OCI-M1 (cell line): ENCODE measurements at places on chromosomes 4 and X.

DNA sequence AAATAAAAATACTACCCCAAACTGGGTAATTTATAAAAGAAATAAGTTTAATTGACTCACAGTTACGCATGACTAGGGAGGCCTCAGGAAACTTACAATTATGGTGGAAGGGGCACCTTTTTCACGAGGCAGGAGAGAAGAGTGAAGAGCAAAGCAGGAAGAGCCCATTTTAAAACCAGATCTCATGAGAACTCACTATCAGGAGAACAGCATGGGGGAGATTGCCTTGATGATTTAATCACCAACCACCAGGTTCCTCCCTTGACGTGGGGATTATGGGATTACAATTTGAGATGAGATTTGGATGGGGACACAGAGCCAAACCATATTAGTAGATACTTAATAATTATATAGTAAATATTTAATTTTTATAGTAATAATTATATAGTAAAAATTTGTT is 10.1 kb downstream of the CISD2 start:
- no peak for DNase-seq

GRCh38 chr4:159227984-159228383 is 125.1 kb downstream of the RAPGEF2 start:
- no peak for DNase-seq

GRCh38 chr4:184099535-184099966 is 118.1 kb downstream of the ENPP6 start:
- DNase-seq, result no peak

- DNase-seq, result no peak
Observed at GRCh38 chr4:110540982-110541451, 65.1 kb downstream of the ENPEP start.

DNA sequence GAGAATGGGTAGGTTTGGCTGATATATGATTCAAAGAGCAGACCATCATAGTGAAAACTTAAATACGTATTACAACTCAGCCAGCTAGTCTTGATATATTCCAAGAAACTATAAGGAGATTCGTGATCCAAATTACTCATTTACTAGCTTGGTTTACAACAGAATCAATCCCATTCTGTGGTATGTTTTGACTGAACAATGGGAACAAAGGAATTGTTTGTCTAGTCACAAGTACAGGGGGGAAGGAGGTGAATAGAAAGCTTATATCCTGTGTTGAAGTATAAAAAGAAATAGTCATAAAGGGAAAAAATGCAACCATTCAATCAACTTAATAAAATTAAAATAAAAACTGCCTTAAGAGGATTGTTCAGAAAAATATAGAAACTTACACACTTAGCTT is 17.0 kb downstream of the C4orf54 start:
- DNase-seq, result no peak

- DNase-seq, result no peak
Observed at GRCh38 chr4:154047733-154048132, 258.9 kb upstream of the SFRP2 start.

DNA sequence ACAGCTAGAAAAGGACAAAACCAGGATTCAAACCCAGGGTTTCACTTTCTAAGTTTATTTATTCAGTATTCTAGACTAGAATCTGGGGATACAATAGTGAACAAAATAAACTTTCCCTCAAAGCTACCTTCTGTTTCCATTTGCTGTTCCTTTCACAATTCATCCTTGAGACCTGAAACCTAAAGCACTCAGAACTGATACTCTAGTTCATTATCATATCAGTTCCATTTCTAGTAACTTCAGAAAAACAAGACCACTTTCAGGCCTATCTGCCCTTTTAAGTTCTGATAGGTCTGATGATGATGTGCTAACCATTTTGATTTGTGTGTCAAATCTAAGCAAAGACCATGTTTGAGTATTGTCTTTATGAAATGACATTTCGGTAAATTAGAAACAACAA is 7.8 kb upstream of the XK start:
- peak; percentile 23 for DNase-seq

GRCh38 chrX:37378404-37378803 is 29.2 kb downstream of the PRRG1 start:
- no peak for DNase-seq

DNA sequence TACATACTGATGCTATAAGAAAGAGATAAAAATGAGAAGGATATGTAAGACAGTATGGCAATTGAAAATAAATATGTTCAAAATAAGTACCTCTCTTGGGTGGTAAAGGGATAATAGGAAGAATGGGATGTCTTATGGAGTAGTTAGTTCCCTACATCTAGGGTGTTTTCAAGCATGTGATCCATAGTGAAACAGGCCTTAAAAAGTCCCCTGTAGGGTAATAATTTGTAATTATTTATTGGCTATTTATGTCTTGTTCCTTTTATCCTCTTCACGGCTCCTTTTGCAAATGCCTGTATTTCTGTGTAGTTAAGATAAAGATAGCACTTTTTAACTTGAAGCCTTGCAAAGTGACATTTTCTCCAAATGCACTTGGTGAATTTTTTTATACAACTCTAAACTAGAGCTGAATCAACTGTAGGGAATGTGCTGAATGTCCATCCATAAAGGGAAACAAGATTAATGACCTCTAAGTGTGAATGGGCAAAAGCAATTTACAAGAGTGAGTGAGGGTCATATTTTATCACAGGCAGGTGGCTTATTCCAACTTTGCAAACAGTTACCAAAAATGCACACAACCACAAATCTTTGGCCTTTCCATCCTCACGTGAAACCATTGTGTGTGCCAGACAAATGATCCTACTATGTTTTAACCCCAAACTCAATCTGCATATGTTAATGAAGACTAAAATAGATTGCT is 299.0 kb downstream of the KCNIP4 start:
- no peak for DNase-seq

GRCh38 chrX:109831326-109831985 is 98.4 kb upstream of the ACSL4 start:
- DNase-seq, result no peak

GRCh38 chrX:4240541-4241194 is 527.2 kb upstream of the PRKX start:
- DNase-seq, result peak; percentile 80

- DNase-seq, result no peak
Observed at GRCh38 chr4:113809311-113809710, 47.8 kb upstream of the CAMK2D start.

DNA sequence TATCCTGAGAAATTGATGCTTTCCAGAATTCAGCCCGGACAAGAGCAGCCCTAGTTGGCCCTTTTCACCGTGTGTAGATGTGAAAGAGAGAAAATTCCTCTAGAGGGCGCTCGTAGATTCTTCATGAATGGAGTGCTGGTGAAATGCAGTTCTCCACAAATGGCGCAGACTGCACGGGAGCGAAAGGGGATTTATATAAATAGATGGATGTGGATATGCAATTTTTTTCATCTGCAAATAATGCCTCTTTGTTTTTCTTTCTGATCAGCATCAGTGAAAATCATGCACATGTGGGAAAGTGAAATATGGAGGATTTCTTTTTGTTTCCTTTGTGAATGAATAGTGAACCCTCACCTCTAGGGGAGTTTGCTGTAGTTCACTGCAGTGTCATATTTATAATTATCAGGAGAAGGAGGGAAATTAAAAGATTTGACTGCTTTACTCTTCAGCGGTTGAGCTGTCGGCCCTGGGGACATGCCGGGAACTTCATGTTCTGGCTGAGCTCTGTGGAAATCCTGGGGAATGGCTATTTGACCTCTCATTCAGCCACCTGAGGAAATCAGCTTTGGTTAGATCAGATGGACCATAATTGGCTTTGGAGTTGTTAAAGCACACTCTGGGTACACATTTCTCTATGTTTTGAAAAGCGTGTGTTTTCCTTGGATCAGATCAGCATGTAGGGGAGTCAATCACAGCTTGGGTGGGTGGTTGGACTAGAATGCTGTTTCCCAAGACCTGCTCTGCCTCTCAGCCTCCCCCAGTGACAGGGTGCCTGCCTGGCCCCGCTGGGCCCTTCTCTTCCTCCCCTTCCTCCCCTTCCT is 115.0 kb upstream of the SHISA3 start:
- peak; percentile 89 for DNase-seq

DNA sequence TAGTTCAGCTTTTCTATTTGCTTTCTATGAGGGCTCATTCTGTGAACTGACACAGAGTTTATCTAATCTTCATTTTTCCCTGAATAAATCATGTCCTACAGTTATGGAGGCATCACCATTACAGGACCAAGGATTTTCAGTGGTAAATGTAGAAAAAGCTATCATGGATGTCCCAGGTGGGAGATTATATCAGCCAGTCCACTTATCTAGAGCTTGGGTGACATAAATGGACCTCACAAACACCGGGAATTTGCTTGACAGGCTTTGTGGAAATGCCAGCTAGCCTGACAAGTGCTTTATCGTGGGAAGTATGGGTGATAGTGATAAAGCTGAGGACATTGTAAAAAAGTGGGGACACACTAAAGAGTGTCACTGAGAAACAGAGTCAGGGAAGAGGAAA is 1015.2 kb upstream of the SLIT2 start:
- no peak for DNase-seq

GRCh38 chrX:66408507-66408906 is 230.4 kb downstream of the EDA2R start:
- peak; percentile 60 for DNase-seq

- no peak for DNase-seq
Observed at GRCh38 chr4:143617994-143618679, 82.3 kb downstream of the FREM3 start.

- DNase-seq, result peak; percentile 82
Observed at GRCh38 chrX:71181558-71181909, 36.9 kb downstream of the NLGN3 start.

DNA sequence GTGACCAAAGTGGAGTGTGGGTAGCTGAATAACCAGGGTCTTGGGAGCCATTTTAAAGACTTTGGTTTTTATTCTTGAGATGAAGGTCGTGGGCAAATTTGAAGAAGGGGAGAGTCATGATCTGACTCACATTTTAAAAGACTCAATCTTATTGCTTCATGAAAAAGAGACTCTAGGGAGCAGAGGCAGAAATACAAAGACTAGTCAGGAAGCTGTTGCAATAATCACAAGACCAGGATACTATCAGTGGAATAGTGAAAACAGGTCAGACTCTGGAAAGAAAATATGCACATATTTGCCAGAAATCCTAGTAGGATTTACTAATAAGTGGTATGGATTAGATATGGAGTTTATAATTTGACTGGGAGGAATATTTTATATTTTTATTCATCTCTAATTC is 448.4 kb downstream of the RAPGEF2 start:
- DNase-seq, result no peak

- peak; percentile 91 for DNase-seq
Observed at GRCh38 chr4:1784789-1785591, 8.1 kb upstream of the FGFR3 start.

DNA sequence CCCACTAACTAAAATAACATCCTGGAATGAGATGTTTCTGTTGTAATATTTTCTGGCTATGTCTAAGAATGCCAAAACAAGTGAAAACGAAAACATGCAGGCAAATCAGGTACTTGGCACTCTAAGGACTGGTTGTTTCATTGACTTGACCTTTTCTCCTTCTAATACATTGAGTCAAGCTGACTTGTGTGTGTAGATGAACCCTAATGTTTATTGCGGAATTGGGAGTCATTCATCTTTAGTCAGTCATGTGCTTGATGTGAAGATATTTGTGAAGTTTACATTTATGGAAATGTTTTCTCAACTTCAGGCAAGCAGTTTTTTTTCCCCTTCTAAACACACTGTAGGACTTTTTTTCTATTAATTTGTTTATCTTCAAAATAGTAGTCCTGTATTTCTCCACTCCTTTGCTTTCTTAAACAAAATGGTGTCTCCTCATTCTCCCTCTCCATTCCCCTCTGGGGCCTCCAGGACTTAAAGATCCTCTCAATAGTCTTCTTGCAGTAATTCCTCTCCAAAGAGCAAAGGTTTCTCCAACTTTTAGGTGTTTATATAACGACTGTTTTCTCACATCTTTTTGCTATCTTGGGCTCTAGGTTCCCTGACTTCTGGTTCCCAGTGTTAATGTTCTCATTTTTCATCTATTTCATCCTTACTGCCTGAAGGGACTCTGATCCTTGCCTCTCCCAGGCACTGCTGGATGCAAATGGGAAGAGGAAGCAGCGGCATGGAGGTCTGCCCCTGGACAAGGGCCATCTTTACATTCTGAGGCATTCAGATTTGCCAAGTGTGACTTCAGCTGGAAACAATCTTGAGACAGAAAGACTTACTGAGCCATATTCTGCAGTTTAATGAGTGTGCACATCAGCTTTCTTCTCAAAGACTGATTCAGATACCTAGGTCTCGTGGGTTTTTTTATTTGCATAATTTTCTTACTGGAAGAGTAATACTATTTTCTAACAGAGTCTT is 166.4 kb downstream of the ARHGAP6 start:
- DNase-seq, result no peak

- DNase-seq, result peak; percentile 3
Observed at GRCh38 chrX:46965125-46965758, 53.0 kb downstream of the JADE3 start.

DNA sequence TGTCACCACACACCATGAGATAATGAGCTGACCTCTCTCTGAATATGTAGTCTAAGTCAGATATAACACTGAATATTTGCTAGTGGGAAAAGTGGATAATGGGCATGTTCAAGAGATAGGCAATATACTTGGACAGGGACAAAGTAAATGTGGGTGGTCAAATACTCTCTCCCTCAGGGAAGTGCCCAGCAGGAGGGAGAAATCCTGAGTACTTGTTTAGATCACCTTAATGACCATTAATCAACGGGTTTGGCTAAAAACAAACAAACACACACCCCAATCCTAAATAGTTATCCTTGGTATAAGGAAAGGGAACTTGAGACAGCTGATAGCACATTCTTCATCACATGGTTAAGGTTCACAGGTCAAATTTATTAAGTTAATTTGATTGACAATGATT is 933.5 kb downstream of the C4orf33 start:
- DNase-seq, result peak; percentile 24

DNA sequence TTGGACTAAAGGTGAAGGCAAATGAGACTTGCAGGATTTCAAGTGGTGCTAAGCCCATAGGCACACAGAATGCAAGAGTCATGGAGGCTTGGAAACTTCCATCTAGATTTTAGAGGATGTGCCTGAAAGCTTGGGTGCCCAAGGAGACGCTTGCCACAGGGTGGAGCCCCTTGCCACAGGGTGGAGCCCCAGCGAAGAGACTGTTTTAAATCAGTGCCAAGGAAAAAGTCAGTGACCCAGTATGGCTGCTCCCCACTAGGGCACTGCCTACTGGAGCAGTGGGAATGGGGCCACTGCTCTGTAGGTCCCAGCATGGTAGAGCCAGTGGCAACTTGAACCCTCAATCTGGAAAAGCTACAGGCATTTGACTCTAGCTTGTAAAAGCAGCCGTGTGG is 794.2 kb upstream of the LCORL start:
- no peak for DNase-seq

- no peak for DNase-seq
Observed at GRCh38 chr4:112270051-112270450, 15.7 kb downstream of the TIFA start.

DNA sequence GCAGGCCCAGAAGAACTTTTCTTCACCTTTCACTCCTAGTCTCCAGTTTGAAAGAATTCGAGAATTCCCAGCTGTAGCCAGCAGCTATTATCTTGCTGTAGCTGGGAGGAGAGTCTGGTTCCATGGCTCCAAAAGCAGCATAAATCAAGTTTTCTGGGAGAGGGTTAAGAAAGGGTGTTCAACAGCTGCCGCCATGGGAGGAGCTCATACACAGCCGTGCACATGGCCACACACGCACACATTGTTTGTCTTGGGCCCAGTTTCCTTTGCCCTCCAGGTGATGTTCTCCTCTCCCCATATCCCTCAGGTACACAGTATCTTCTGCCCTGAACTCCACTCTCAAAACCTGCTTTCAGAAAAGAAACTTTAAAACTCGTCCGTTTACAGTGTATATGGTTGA is 4.1 kb upstream of the GPC3 start:
- no peak for DNase-seq
